ENCODE measurements at places on chromosomes 13 and 19.

GRCh38 chr19:18502638-18503294 lies 19.1 kb downstream of the ELL start:
- H3K4me1 ChIP-seq: peaks cover 100% of the 10 kb centered on the region
- H3K27me3 ChIP-seq: no peaks in the 10 kb centered on the region
- peak overlapping the region; percentile 84 for H3K27ac ChIP-seq
- no peak overlapping the region for H3K4me3 ChIP-seq

- H3K36me3 ChIP-seq: no peaks in the 10 kb centered on the region
- H3K4me1 ChIP-seq: no peaks in the 10 kb centered on the region
- no peaks in the 10 kb centered on the region for H3K27me3 ChIP-seq
- H3K4me3 ChIP-seq: no peak overlapping the region
Observed at GRCh38 chr13:89827552-89827951, 1519.9 kb upstream of the MIR17HG start.

GRCh38 chr13:24900507-24900906 lies 136.5 kb downstream of the RNF17 start:
- no peak for DNase-seq
- no peaks in the 10 kb centered on the region for H3K27me3 ChIP-seq
- no peaks in the 10 kb centered on the region for H3K4me1 ChIP-seq
- no peak overlapping the region for H3K4me3 ChIP-seq

GRCh38 chr19:41697198-41697855 lies 9.3 kb upstream of the CEACAM7 start:
- H3K27ac ChIP-seq: no peak overlapping the region
- H3K4me1 ChIP-seq: no peaks in the 10 kb centered on the region
- DNase-seq: no peak
- no peak overlapping the region for H3K4me3 ChIP-seq
- no peaks in the 10 kb centered on the region for H3K36me3 ChIP-seq
- no peaks in the 10 kb centered on the region for H3K27me3 ChIP-seq

- no peak overlapping the region for H3K4me3 ChIP-seq
- H3K36me3 ChIP-seq: no peaks in the 10 kb centered on the region
- H3K27ac ChIP-seq: no peak overlapping the region
- no peaks in the 10 kb centered on the region for H3K4me1 ChIP-seq
Observed at GRCh38 chr19:46431824-46432223, 3.1 kb upstream of the PNMA8C start.

DNA sequence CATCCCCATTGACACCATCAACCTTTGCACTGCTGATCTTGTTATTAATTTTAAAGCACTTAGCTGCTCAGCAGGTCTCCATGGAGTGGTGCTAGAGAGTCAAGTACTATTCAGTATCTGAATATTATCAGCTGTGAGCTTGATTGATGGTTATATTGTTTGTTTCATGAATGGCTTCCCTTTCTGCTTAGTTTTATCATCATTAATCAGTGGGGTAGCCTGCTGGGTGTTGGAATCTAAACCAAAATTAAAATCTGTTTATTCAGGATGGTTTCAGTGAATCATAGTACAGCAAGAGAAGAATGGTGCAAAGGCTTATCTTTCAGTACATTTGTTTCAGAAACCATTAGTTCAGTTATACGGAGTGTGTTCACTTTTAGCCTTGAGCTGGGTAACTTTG lies 42.5 kb upstream of the SCEL start:
- H3K27ac ChIP-seq: no peak overlapping the region
- no peak for DNase-seq
- no peak overlapping the region for H3K4me3 ChIP-seq
- no peaks in the 10 kb centered on the region for H3K36me3 ChIP-seq
- no peaks in the 10 kb centered on the region for H3K27me3 ChIP-seq

DNA sequence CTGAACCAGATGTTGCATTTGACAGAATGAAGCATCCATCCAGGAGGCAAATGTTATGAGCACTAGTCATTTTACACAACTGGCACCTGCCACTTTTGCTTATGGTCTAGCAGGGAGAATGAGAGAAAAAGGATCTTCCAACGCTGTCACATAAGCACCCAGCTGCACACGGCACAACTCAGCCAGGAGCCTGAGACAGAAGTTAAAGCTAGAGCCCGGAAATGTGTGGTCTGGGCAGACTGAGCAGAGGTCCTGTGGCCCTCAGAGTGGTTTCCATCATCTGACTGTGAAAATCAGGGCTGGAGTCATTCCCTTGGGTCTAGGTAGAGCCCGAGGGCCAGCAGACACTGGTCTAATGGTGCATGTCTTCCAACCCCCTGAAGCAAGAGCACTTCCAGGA lies 78.4 kb upstream of the XPO4 start:
- no peaks in the 10 kb centered on the region for H3K4me1 ChIP-seq
- no peak overlapping the region for H3K4me3 ChIP-seq
- no peak for DNase-seq
- H3K36me3 ChIP-seq: peaks cover 94% of the 10 kb centered on the region

- H3K27me3 ChIP-seq: no peaks in the 10 kb centered on the region
- no peak for DNase-seq
Observed at GRCh38 chr19:54345938-54346386, 7.0 kb upstream of the LILRA4 start.

DNA sequence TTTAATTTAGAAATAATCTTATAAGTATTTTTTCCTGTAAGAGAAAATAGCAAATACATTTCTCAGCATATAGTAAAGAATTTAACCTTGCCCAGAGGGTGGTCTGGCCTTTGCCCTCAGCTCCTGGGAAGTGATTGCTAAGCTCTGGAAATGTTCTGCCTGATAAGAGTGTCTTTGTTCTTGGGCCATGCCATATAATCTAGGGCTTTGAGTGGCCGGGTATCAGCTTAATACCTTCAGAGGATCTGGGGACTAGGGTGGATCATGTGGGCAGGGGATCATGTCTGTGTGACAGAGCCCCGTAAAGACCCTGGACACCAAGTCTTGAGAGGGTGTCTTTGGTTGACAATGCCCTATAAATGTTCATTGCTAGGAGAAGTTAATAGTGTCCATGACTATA lies 1032.4 kb upstream of the MIR17HG start:
- no peak overlapping the region for H3K27ac ChIP-seq
- H3K36me3 ChIP-seq: no peaks in the 10 kb centered on the region
- H3K4me3 ChIP-seq: no peak overlapping the region
- no peak for DNase-seq
- H3K27me3 ChIP-seq: no peaks in the 10 kb centered on the region

- no peaks in the 10 kb centered on the region for H3K27me3 ChIP-seq
- no peaks in the 10 kb centered on the region for H3K36me3 ChIP-seq
- H3K4me3 ChIP-seq: no peak overlapping the region
- DNase-seq: no peak
Observed at GRCh38 chr13:39699274-39699673, 43.8 kb downstream of the COG6 start.

GRCh38 chr13:43273362-43273761 lies 250.0 kb downstream of the DNAJC15 start:
- H3K4me3 ChIP-seq: no peak overlapping the region
- H3K27me3 ChIP-seq: no peaks in the 10 kb centered on the region
- no peak for DNase-seq
- no peak overlapping the region for H3K27ac ChIP-seq
- H3K36me3 ChIP-seq: no peaks in the 10 kb centered on the region

DNA sequence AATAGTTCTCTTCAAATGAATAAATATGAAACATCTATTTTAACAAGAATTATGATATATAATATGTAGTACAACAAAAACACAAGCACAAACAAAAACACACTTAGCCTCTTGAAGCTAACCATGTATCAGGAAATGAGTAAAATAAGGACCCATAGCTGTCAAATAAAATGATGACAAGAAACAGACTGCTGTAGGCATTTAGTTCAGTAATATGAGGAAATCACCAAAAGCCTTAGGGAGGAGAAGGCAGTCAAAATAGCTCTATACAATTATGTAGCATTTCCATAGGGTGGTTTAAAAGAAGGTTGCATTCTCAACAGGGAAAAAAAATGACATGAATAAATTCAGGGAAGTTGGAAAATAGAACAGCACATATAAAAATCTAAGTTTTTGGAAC lies 163.4 kb downstream of the PCDH20 start:
- no peaks in the 10 kb centered on the region for H3K36me3 ChIP-seq
- H3K27me3 ChIP-seq: no peaks in the 10 kb centered on the region
- no peak for DNase-seq
- H3K4me3 ChIP-seq: no peak overlapping the region

- no peaks in the 10 kb centered on the region for H3K4me1 ChIP-seq
- no peak for DNase-seq
- H3K27ac ChIP-seq: no peak overlapping the region
- H3K27me3 ChIP-seq: no peaks in the 10 kb centered on the region
Observed at GRCh38 chr13:50812242-50812641, 31.2 kb downstream of the DLEU7 start.

- no peak overlapping the region for H3K4me3 ChIP-seq
- peaks cover 37% of the 10 kb centered on the region for H3K4me1 ChIP-seq
- peaks cover 79% of the 10 kb centered on the region for H3K36me3 ChIP-seq
- no peak for DNase-seq
- H3K27me3 ChIP-seq: no peaks in the 10 kb centered on the region
Observed at GRCh38 chr19:4717966-4718701, 5.5 kb downstream of the DPP9 start.

DNA sequence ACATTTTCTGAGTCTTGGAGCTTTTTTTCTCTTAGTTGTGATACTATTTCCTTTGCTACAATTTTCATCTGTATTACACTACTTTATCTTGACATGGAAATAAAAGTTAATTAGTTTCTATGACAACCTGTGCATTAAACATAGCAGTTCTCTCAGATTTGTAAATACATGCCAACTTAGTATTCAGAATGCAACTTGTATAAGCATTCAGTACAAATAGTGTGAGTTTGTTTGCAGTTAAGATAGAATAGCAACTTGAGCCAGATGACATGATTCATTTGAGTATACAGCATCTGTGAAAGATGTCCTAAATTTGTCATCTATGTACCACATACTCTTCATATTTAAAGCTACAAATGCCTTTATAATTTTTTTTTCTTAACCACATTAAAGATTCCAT lies 98.1 kb downstream of the DACH1 start:
- no peak for DNase-seq
- H3K36me3 ChIP-seq: no peaks in the 10 kb centered on the region
- no peak overlapping the region for H3K27ac ChIP-seq
- no peaks in the 10 kb centered on the region for H3K27me3 ChIP-seq
- H3K4me1 ChIP-seq: no peaks in the 10 kb centered on the region
- H3K4me3 ChIP-seq: no peak overlapping the region

DNA sequence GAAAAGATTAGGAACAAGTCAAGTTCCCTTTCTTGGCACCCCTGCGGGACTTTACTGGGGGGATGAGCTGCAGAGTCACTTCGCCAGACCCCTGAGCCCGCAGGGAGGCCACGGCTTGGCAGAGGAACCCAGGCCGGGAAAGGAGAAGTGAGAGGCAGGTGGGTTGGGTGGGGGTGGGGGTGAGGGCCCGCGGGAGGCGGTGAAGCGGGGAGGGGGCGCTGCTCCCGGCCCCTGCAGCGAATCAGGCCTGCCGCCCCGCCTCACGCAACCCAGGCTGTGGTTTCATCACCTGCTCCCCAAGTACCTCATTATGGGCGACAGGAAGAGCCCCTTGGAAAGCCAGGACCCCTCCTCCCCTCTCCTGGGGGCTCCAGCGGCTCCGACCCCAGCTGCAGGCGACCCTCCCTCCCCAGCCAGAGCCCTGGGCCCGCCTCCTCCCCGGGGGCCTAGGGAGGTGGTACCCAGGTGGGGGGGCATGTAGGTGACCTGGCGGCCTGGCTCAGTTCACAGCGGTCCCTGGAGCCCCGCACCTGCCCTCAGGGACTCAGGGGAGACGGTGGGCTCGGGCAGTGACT lies 9.5 kb downstream of the MEF2B start:
- H3K27me3 ChIP-seq: no peaks in the 10 kb centered on the region
- H3K4me3 ChIP-seq: no peak overlapping the region
- H3K27ac ChIP-seq: no peak overlapping the region

- peaks cover 58% of the 10 kb centered on the region for H3K4me1 ChIP-seq
- no peaks in the 10 kb centered on the region for H3K27me3 ChIP-seq
- no peak for DNase-seq
- H3K36me3 ChIP-seq: no peaks in the 10 kb centered on the region
- peak overlapping the region; percentile 57 for H3K27ac ChIP-seq
Observed at GRCh38 chr13:111202745-111203144, 87.6 kb downstream of the ARHGEF7 start.

DNA sequence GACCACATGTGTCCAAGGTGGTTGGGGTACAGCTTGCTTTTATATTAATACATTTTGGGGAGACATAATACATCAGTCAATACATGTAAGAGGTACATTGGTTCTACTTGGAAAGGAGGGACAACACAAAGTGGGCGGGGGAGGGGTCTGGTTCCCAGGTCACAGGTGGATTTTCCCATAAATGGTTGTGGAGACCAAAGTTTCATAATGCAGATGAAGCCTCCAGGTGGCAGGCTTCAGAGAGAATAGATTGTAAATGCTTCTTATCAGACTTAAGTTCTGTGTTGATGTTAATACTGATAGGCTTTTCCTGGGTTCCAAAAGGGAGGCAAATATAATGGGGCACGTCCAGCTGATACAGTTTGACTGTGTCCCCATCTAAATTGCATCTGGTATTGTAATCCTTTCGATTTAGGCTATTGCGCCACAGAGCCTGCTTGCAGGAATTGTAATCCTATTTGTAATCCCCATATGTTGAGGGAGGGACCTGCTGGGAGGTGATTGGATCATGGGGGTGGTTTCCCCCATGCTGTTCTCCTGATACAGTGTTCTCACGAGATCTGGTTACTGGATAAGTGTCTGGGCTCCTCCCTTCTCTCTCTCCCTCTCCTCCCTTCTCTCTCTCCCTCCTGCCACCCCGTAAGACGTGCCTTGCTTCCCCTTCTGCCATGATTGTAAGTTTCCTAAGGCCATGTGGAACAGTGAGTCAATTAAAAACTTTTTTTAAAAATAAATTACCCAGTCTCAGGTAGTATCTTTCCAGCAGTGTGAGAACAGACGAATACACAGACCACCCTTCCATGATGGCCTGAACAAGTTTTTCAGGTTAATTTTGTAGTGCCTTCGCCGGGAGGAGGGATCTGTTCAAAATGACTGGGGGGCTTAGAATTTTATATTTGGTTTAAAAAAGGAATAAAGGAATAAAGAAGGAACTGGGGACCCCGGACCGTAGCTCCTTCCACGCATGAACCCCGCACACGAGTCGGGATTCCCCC lies 44.9 kb downstream of the ZNF823 start:
- H3K27ac ChIP-seq: no peak overlapping the region
- peaks cover 4% of the 10 kb centered on the region for H3K4me1 ChIP-seq
- peak overlapping the region; percentile 90 for H3K4me3 ChIP-seq
- no peaks in the 10 kb centered on the region for H3K27me3 ChIP-seq
- DNase-seq: no peak

DNA sequence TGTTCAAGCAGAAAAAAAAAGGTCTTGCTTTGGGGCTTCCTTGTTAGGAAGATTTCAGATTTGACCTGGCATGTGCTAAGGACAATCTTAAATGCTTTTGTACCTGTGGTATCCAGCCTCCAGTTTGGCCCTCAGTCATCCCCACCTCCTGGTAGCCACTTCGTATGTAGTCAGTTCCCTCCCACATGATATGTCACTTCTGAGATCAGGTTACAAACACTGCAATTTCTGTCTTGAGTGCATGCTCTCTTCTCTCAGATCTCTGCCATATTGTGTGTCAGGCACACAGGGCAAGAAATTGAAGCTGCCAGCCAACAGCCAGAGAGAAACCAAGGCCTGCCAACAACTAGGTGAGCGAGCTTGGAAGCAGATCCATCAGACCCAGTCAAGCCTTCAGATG lies 60.3 kb upstream of the STARD13 start:
- no peaks in the 10 kb centered on the region for H3K27me3 ChIP-seq
- no peak for DNase-seq
- no peaks in the 10 kb centered on the region for H3K4me1 ChIP-seq
- no peak overlapping the region for H3K4me3 ChIP-seq
- no peak overlapping the region for H3K27ac ChIP-seq

- H3K4me3 ChIP-seq: no peak overlapping the region
- no peaks in the 10 kb centered on the region for H3K36me3 ChIP-seq
- no peaks in the 10 kb centered on the region for H3K4me1 ChIP-seq
- no peak for DNase-seq
- no peak overlapping the region for H3K27ac ChIP-seq
Observed at GRCh38 chr13:48695776-48696175, 42.0 kb downstream of the CYSLTR2 start.
